ENCODE measurements at places on chromosomes 6 and 20.

DNA sequence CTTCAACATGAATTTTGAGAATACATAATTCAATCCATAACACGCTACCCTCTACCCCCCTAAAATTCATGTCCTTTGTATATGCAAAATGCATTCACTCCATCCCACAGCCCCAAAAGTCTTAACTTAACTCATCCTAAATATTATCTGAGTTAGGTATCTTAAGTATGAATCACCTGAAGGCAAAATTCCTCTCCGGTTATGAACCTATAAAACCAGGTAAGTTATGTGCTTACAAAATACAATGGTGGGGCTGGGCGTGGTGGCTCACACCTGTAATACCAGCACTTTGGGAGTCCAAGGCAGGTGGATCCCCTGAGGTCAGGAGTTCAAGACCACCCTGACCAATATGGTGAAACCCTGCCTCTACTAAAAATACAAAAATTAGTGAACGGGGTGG lies 23.5 kb upstream of the PRSS35 start:
- H3K27me3 ChIP-seq, result no peaks in the 10 kb centered on the region
- no peak overlapping the region for H3K4me3 ChIP-seq
- H3K36me3 ChIP-seq, result peaks cover 5% of the 10 kb centered on the region
- DNase-seq, result no peak

GRCh38 chr6:108168501-108169463 lies 3.0 kb downstream of the NR2E1 start:
- no peak for DNase-seq
- H3K27ac ChIP-seq, result no peak overlapping the region
- H3K27me3 ChIP-seq, result peaks cover 29% of the 10 kb centered on the region
- no peak overlapping the region for H3K4me3 ChIP-seq
- H3K4me1 ChIP-seq, result no peaks in the 10 kb centered on the region

DNA sequence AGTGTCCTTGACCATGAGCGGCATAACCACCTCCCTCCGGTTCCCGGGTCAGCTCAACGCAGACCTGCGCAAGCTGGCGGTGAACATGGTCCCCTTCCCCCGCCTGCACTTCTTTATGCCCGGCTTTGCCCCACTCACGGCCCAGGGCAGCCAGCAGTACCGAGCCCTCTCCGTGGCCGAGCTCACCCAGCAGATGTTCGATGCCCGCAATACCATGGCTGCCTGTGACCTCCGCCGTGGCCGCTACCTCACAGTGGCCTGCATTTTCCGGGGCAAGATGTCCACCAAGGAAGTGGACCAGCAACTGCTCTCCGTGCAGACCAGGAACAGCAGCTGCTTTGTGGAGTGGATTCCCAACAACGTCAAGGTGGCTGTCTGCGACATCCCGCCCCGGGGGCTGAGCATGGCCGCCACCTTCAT lies 4.9 kb downstream of the TUBB1 start:
- H3K27ac ChIP-seq, result no peak overlapping the region
- no peaks in the 10 kb centered on the region for H3K27me3 ChIP-seq
- peaks cover 68% of the 10 kb centered on the region for H3K36me3 ChIP-seq
- no peak for DNase-seq
- H3K4me3 ChIP-seq, result no peak overlapping the region
- H3K4me1 ChIP-seq, result peaks cover 35% of the 10 kb centered on the region

DNA sequence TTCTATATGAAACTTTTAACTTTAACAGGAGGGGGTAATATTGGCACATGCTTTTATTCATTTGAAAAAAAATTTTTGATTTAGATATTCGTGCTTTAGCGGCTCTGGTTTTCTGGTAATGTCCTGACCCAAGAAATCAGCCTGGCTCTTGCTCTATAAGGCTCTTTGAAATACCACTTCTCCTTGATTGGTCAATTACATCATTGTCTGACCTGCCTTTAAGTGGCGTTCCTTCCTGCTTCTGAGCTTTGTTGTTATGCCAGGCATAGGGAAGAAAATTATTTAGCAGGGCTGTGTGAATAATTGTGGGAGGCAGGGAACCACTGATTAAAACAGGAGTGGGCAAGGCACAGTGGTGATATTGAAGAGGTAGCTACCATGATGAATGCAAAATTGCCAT lies 3.9 kb downstream of the RNF144B start:
- peaks cover 24% of the 10 kb centered on the region for H3K36me3 ChIP-seq
- no peak for DNase-seq
- H3K27ac ChIP-seq, result peak overlapping the region; percentile 73
- H3K27me3 ChIP-seq, result no peaks in the 10 kb centered on the region

GRCh38 chr6:6588064-6588923 lies at the start of gene LY86:
LY86 (plus strand) TSS chr6:6588720; CDS start chr6:6588735, 15 bp downstream.
- no peak for DNase-seq
- no peaks in the 10 kb centered on the region for H3K36me3 ChIP-seq
- no peak within 1 kb of the TSS for H3K27ac ChIP-seq
- H3K27me3 ChIP-seq, result no peaks in the 10 kb centered on the region
- no peaks in the 10 kb centered on the region for H3K4me1 ChIP-seq

GRCh38 chr6:827431-827830 lies 134.5 kb upstream of the EXOC2 start:
- DNase-seq, result no peak
- H3K4me1 ChIP-seq, result no peaks in the 10 kb centered on the region
- no peaks in the 10 kb centered on the region for H3K36me3 ChIP-seq
- peaks cover 2% of the 10 kb centered on the region for H3K27me3 ChIP-seq
- no peak overlapping the region for H3K4me3 ChIP-seq

DNA sequence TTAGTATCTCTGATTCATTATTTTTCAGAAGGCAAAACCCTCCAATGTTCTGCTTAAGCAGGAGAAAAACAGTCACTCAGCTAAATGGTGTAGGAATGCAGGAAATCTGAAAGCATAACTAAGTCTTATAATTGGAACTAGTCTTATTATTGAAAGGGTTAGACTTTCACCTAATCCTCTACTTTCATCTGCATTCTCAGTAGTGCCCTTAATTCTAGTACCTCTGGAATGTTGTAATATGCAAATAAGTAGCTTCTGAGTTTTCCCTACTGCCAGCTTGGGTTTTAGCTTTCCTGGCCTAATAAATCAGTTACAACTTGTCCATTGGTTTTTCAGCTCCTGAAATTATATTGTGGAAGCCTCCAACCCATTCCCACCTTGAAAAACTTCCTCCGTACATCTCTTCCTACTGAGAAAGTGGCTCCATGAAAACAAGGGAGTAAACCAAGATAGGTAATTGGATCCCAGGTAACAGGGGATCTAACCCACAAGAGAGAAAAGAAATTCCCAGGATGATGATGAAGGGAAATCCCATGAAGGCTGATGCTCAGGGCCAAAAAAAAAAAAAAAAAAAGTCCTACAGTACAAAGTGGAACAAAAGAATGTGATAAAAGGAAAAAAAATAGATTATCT lies 147.0 kb downstream of the TBC1D32 start:
- H3K4me1 ChIP-seq, result no peaks in the 10 kb centered on the region
- no peak overlapping the region for H3K27ac ChIP-seq
- H3K4me3 ChIP-seq, result no peak overlapping the region
- no peaks in the 10 kb centered on the region for H3K36me3 ChIP-seq

DNA sequence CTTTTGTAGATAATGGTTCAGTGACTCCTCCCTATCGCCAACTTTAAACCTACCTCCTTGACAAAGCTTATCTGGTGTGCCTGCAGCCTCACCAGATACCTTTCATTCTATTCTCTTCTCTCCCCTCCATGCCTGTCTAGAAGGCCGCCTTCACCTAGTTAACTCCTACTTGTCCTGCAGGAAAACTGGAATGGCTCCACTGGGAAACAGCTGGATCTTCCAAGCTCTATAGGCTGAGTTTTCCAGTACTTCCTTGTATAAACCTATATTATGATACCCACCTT lies 6.2 kb downstream of the PRKN start:
- no peak overlapping the region for H3K27ac ChIP-seq
- peaks cover under 1% of the 10 kb centered on the region for H3K4me1 ChIP-seq
- DNase-seq, result no peak

DNA sequence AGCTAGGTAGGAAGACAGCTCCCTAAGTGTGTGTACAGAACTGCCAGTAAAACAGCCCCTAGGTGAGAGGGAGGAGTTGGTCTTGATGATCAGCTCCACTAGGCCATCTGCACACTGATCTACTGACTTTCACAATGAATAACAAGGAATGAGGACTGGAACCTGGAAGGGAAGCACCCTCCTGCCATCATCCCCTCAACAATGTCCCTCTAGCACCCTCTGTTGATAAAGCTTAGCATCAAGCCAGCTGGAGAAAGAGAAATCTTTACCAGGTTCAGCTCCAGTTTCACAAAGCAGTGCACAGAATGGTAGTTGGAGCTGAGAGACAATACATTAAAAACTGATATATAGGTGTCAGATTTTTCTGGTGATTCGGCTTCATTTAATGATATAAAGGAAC lies 57.2 kb upstream of the IRAK1BP1 start:
- H3K27ac ChIP-seq, result peak overlapping the region; percentile 85
- peak; percentile 81 for DNase-seq
- no peak overlapping the region for H3K4me3 ChIP-seq
- H3K27me3 ChIP-seq, result no peaks in the 10 kb centered on the region
- peaks cover 29% of the 10 kb centered on the region for H3K4me1 ChIP-seq
- peaks cover 6% of the 10 kb centered on the region for H3K36me3 ChIP-seq

DNA sequence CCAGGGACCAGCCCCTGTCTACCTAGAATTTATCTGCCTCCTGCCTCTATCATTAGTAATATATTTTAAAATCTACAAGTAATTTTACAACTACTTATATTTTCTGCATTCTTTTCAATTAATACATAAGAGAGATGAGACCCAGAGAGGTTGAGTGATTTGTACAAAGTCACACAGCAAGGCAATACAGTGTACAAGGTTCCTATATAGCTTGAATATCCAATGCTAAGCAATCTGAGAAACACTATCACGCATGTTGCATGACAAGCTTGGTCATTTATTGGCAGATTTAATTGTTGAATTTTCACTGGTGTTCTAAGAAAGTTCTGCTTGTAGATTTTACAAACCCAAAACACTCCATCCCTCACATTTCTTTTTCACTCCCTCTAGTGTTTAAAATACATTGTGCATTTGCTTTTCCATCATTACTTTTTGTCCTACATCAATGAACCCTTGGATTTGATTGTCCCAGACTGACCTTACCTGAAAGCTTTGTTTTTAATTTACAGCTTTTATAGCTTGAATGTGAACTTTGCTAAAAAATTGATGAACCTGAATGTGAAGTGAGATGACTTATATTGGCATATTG lies 520.9 kb upstream of the CITED2 start:
- no peak overlapping the region for H3K4me3 ChIP-seq
- H3K4me1 ChIP-seq, result peaks cover 5% of the 10 kb centered on the region
- no peak overlapping the region for H3K27ac ChIP-seq
- DNase-seq, result peak; percentile 6
- no peaks in the 10 kb centered on the region for H3K27me3 ChIP-seq

DNA sequence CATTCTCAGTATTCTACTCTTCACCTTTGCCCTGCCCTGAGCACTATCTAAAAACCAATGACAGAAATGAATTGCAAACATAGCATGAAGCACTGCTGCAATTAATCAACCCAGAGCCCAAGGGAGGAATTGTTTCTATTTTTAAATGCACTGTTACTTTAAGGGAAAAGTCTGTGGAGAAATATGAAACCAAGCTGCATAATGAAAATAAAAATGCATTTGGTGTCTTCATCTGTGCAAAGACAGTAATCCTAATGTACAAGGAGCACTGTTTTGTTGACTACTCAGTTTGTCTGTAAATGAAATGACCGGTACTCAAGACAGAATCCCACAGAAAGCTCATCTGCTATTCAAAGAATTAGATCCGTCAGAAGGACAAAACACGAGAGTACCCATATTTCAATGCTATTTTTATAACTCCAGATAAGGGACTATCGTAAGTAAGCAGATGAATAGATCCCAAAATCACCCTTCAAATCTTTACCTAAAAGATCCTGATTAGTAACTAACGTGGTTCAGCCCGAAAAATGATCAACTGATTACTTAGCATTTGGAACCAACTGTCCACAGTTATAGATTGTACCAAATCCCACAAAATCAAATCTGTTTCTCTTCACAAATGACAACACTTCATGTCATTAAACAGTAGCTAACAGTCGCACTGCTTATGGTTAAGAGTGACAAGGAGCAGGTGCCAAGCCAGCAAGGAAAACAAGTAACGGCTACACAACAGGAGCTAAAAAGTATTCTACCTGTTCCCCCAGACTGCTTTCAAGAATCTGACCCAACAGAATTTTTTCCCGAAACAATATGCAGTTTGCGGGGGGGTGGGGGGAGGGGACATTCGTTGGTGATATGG lies 2.4 kb downstream of the KIF13A start:
- H3K27me3 ChIP-seq, result no peaks in the 10 kb centered on the region
- H3K4me1 ChIP-seq, result peaks cover 40% of the 10 kb centered on the region
- H3K4me3 ChIP-seq, result peak overlapping the region; percentile 80
- peak; percentile 21 for DNase-seq

GRCh38 chr6:4608361-4609115 lies 167.7 kb upstream of the CDYL start:
- H3K36me3 ChIP-seq, result no peaks in the 10 kb centered on the region
- H3K27me3 ChIP-seq, result no peaks in the 10 kb centered on the region
- DNase-seq, result no peak
- no peak overlapping the region for H3K27ac ChIP-seq

- H3K27me3 ChIP-seq, result no peaks in the 10 kb centered on the region
- H3K4me1 ChIP-seq, result peaks cover 23% of the 10 kb centered on the region
- peak overlapping the region; percentile 63 for H3K27ac ChIP-seq
- DNase-seq, result peak; percentile 97
- H3K4me3 ChIP-seq, result no peak overlapping the region
- H3K36me3 ChIP-seq, result no peaks in the 10 kb centered on the region
Measured at GRCh38 chr6:25883991-25884390, 9.9 kb upstream of the SLC17A3 start.

- no peak overlapping the region for H3K4me3 ChIP-seq
- DNase-seq, result no peak
- no peak overlapping the region for H3K27ac ChIP-seq
- peaks cover 82% of the 10 kb centered on the region for H3K27me3 ChIP-seq
Measured at GRCh38 chr6:126812651-126813050, 305.8 kb upstream of the RSPO3 start.

- H3K4me3 ChIP-seq, result no peak overlapping the region
- H3K27ac ChIP-seq, result no peak overlapping the region
- no peaks in the 10 kb centered on the region for H3K4me1 ChIP-seq
- no peaks in the 10 kb centered on the region for H3K36me3 ChIP-seq
- H3K27me3 ChIP-seq, result no peaks in the 10 kb centered on the region
Measured at GRCh38 chr6:75450903-75451302, 42.7 kb downstream of the FILIP1 start.

GRCh38 chr6:149300563-149300962 lies 16.9 kb upstream of the TAB2 start:
- no peaks in the 10 kb centered on the region for H3K36me3 ChIP-seq
- H3K27me3 ChIP-seq, result no peaks in the 10 kb centered on the region
- H3K4me1 ChIP-seq, result no peaks in the 10 kb centered on the region
- no peak overlapping the region for H3K4me3 ChIP-seq

Measured in MCF 10A (cell line).